GM10248 (cell line): ENCODE measurements at places on chromosomes 5 and 9.
A peak's percentile ranks its signal among the peaks of the same experiment; 100 is the strongest.

- DNase-seq: peak; percentile 23
These were observed 247.7 kb upstream of the ANKRD55 start for GRCh38 chr5:56480705-56481427.

DNA sequence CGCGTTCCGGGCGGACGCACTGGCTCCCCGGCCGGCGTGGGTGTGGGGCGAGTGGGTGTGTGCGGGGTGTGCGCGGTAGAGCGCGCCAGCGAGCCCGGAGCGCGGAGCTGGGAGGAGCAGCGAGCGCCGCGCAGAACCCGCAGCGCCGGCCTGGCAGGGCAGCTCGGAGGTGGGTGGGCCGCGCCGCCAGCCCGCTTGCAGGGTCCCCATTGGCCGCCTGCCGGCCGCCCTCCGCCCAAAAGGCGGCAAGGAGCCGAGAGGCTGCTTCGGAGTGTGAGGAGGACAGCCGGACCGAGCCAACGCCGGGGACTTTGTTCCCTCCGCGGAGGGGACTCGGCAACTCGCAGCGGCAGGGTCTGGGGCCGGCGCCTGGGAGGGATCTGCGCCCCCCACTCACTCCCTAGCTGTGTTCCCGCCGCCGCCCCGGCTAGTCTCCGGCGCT lies at the start of gene DAPK1:
Gene DAPK1, plus strand, starts transcription at position 264 of the 442 bp plus-strand sequence. CDS start 1,211 bp downstream, outside the sequence.
- DNase-seq: peak; percentile 84

DNA sequence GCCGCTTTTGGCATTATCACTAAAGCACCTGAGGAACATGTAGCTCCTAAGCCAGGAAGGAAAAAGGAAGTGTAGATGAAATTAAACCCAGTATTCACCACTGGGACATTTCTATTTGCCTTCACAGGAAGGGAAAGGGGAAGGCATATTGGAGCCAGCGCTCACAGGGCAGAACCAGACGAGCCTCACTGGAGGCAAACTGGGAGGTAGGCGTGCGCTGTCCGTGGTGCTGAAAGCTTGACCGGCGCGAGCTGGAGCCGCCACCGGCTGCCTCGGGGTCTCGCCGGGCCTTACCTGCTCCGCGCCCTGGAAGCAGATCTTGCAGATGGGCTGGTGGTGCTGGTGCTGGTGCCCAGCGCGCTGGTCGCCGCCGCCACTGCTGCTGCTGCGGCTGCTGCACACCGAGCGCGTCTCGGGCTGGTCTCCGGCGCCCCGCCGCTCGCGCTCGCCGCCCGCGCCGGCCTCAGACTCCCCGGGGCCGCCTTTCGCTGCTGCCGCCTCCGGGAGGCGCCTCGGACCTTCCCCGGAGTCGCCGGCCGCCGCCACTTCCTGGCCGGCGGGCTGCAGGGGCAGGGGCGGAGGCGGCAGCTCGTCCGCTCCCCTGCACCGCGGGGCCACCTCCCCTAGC lies 732 bp downstream of the MARCHF11 start:
- peak; percentile 45 for DNase-seq

DNA sequence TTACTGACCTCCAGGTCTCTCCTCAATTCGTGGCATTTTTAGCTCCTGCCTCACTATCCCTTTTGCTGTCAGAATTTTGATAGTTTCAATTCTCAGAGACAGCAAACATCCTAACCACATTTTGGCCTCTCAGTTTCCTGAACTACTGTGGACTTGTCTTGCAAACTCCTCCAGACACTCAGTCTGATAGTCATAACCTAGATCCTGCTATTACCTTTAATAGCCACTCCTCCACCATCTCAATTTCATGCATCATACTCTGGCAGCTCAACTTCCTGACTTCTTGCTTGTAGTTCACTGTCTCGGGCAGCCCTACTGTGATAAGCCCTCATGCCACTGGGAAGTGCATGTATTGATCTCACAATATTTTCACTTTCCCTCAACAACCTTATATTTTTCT lies 481.8 kb upstream of the CDH18 start:
- DNase-seq: no peak

GRCh38 chr9:88781628-88782391 lies 209.5 kb upstream of the S1PR3 start:
- DNase-seq: no peak

- no peak for DNase-seq
These were observed 1696.5 kb downstream of the MAT2B start for GRCh38 chr5:165201771-165202518.

- no peak for DNase-seq
These were observed 2.9 kb downstream of the SPTAN1 start for GRCh38 chr9:128555180-128555721.

GRCh38 chr9:98724810-98725530 lies 16.2 kb upstream of the GABBR2 start:
- no peak for DNase-seq

GRCh38 chr5:53397845-53398244 lies 82.6 kb upstream of the FST start:
- DNase-seq: no peak

GRCh38 chr5:138832218-138832617 lies 42.9 kb downstream of the LRRTM2 start:
- DNase-seq: no peak

DNA sequence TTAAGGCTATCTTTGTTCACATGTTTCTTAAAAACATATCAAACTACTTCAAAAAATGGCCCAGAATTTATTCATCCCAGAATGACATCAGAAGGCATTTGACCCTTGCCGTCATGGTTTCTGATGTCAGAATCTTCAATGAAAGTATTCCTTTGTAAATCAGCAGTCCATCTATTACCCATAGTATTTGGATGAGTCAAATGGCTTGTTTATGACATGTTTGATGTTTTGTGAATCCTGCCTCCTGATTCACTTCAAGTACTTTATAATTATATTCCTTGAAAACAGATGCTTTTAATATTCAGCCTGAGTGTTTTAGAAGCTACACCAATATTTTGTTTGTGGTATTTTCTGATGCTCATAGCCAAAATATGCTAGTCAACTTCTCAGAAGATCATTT lies 200.8 kb upstream of the MEF2C start:
- no peak for DNase-seq

DNA sequence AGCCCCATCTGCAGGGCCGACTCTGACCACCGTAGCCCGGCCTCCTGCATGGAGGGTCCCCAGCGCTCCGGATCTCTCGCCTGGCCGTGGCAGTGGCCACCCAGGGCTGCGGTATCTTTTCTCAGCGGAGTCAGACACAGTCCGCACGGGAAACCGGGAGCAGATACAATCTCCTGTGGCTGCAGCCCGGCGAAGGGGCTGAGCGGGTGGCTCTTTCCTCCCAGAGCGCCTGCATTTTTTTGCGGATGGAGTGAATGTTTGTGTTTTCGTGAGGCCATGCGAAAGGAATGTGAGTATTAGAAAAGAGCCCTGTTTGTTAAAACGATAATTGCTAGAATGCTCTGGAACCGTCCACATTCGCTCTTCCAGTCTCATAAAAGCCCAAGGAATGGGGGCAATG lies 53.4 kb upstream of the PTCH1 start:
- DNase-seq: no peak

- DNase-seq: no peak
These were observed 296.9 kb downstream of the ADAMTS6 start for GRCh38 chr5:65184780-65185179.

GRCh38 chr9:8436786-8437185 lies 637.2 kb upstream of the DMAC1 start:
- DNase-seq: no peak

- no peak for DNase-seq
These were observed 2.0 kb upstream of the MTX3 start for GRCh38 chr5:79992891-79993657.

- no peak for DNase-seq
These were observed 24.8 kb downstream of the STX17 start for GRCh38 chr9:99931155-99931840.

- DNase-seq: no peak
These were observed 426.5 kb downstream of the CTNND2 start for GRCh38 chr5:11477786-11478185.

DNA sequence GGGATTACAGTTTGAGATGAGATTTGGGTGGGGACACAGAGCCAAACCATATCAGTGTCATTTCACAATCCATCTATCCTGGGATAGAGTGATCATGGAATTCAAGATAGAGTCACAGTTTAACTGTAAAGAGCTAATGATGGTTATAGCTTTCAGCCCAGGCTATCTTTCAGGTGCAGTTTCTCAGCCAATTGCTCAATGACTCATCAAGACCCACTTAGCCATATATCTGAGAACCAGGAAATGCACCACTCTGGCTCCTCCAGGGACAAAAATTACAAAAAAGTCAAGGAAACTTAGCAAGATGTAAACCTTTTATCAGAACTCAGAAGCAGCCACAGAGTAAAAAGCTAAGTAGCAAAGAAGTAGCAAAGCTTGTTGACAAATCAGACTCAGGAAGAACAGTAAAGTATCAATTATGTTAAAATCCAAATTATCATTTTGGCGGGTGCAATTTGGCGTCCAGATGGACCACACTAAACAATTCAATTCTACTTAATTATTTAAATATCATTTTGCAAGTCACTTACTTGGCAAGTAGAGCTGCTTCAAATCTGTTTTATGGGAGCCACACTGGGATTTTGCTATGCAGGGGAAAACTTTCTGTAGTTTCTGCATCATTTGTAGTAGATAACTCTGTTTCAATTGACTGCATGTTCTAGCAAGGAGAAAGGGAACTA lies 169.4 kb downstream of the TLE1 start:
- no peak for DNase-seq
